ENCODE measurements at places on chromosomes 1 and 21.
A peak's percentile ranks its signal among the peaks of the same experiment; 100 is the strongest.

- DNase-seq, result no peak
Observed at GRCh38 chr21:46368533-46369285, 44.8 kb downstream of the PCNT start.

GRCh38 chr1:98500324-98500723 lies 161.2 kb upstream of the SNX7 start:
- DNase-seq, result no peak

DNA sequence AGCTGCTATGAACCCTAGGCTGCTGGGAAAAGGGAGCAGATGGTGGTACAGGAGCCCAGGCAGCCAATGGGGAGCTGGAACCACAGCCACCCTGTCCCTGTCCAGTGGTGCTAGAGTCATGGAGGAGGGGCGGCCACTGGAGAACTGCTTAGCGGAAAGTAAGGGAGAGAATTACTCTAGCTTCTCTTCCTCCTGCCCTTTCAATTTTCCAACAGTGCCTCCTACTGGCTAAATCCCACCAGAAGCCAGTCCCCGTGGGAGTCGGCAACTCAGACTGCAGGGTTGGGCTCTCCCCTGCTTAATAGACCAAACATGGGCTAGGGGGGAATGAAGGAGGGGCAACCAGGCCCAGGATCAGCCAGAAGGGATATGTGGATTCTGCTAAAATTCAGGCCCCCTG lies 154.5 kb downstream of the ACTL8 start:
- no peak for DNase-seq

DNA sequence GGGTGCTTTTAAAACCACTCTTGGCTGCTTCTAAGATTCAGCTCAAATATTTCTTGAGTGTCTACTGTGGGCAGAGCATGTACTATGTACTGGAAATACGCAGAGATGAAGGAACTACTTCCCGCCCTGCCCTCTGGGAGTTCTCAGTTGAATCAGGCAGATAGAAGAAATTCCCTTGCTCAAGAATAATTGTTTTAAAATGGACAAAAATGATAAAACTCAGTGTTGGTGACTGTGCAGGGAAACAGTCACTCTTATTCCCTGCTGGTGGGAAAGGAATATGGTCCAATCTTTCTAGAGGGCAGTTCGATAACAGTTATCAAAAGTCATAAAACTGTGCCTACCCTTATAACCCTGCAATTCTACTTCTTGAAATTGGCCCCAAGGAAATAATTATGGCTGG lies 16.9 kb upstream of the GRHL3 start:
- DNase-seq, result no peak

GRCh38 chr1:56811331-56811730 lies 7.9 kb downstream of the FYB2 start:
- DNase-seq, result peak; percentile 66

GRCh38 chr1:1946540-1946939 lies 27.5 kb upstream of the TMEM52 start:
- DNase-seq, result peak; percentile 68

- peak; percentile 60 for DNase-seq
Observed at GRCh38 chr1:162822391-162823200, 32.1 kb downstream of the HSD17B7 start.
